Heart right ventricle (tissue), 16 donors: ENCODE measurements at places on chromosomes 16 and 17. TPM values are rescaled to one million over a fixed set of nuclear protein-coding genes. Genes with fewer than 3 reads are reported as not detected.

Gene TEKT5
- total RNA-seq: not detected

DNA sequence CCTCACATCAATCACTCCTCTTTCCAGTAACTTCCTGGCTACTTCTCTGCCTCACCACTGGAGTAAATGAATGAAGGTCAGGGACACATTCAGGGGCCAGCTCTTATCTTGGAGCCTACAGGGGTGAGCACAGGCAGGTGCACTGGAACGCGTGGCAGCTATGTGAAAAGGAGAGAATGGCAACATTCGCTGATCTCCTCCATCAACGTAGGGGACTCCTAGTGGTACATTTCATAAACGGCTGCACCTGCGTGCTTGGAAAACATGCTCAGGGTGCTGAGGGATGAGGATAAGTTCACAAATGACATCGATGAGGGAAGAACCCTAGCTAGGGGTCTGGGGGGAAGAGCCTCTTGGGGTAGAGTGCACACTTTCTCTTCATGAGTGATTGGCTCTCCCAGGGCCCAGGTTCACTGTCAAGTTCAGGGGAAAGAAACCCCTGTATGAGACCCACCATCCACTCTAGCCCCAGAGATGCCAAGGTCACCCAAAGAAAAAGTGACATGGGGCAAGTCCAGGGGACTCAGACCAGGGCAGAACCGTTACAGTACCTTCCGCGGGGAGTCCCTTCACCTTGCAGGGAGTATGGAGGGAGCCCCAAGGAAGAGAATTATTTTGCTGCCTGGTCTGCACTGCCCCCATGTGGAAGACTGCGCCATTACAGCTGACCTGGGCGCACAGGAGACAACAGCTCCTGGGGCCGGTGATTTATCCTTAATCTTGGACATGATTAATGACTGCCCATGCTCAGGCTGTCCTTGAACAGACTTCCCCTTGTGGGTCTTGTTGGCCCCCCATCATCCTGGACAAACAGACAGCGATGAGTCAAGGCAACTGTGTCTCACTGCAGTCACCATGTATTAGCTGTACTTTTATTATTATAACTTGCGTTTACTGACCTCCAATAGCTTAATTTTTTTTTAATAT, 30.1 kb downstream of the VAC14 start:
- peaks cover 6% of the 10 kb centered on the region for H3K4me1 ChIP-seq
- H3K36me3 ChIP-seq: peaks cover 35% of the 10 kb centered on the region
- no peak overlapping the region for H3K4me3 ChIP-seq
- DNase-seq: peak; percentile 47

- no peak overlapping the region for H3K4me3 ChIP-seq
- DNase-seq: no peak
These were observed 24.5 kb downstream of the FBXO39 start for GRCh38 chr17:6800422-6801027.

Gene PDF
- 4.4 TPM for total RNA-seq

Gene TMUB2
- 26.0 TPM for total RNA-seq
